Progenitor cell of endocrine pancreas (in vitro differentiated cells): ENCODE measurements at places on chromosomes 13 and 19. TPM values are rescaled to one million over a fixed set of nuclear protein-coding genes. Genes with fewer than 3 reads are reported as not detected.

DNA sequence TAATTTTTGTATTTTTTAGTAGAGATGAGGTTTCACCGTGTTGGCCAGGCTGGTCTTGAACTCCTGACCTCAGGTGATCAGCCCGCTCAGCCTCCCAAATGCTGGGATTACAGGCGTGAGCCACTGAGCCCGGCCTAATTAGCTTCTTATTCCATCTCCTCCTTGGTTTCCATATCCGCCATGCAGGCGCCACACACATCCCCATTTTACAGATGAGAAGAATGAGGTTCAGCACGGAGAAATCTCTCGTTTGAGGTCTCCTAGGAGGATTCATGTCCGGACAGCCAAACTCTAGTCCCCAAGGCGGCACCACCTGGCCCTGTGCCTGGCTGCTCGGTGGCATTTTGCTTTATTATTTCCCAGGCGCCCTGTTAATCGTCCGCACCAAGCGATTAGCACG is 46.2 kb upstream of the PTPRS start:
- H3K27me3 ChIP-seq: peaks cover 54% of the 10 kb centered on the region
- peaks cover 3% of the 10 kb centered on the region for H3K36me3 ChIP-seq
- DNase-seq: no peak
- H3K4me1 ChIP-seq: no peaks in the 10 kb centered on the region
- no peak overlapping the region for H3K4me3 ChIP-seq
- no peak overlapping the region for H3K27ac ChIP-seq

DNA sequence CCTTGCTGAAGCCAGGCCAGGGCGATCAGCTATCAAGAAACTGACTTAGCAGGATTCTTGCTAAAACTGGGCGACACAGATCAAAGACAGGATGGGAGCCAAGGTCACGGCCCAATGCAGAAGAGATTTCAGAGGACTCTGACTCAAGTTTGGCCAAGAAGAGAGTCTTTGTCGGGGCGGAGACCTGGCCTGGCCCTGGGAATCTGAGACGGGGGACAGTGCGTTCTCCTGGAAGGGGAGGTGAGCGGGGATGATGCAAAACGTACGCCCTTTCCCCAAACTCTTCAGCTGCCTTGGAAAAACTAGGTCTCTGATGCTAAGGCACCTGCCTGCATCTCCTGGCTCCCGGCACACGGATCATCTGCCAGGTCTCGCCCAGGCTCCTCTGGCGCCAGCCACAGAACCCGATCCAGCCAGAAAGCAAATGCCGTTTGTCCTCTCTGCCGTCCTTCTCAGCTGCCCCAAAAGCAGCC is 9.8 kb downstream of the MVB12A start:
- no peak for DNase-seq
- no peaks in the 10 kb centered on the region for H3K27me3 ChIP-seq
- no peaks in the 10 kb centered on the region for H3K36me3 ChIP-seq
- H3K27ac ChIP-seq: no peak overlapping the region
- H3K4me3 ChIP-seq: no peak overlapping the region
- H3K4me1 ChIP-seq: no peaks in the 10 kb centered on the region

The ZNF616 gene
- 24.0 and 28.5 TPM in 2 replicates for total RNA-seq

DNA sequence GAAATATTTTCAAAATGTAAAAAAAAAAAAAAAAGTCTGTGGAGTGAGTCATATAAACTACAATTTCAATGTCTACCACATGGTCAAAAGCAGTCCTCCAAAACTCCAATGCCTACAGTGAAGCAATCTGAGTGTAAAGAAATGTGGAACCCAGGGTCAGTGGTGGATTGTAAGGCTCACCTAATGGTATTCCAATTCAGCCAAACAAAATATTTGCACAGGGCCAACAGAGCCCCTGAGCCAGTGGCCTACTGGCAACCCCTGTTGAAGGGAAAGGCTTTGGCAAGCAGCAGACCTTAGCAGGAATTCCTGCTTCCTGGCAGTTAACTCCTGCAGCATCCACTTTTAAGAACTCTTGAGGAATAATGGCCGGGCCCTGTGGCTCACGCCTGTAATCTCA is 3.4 kb downstream of the DNMT1 start:
- DNase-seq: no peak
- no peak overlapping the region for H3K27ac ChIP-seq
- peaks cover 7% of the 10 kb centered on the region for H3K4me1 ChIP-seq
- no peak overlapping the region for H3K4me3 ChIP-seq
- no peaks in the 10 kb centered on the region for H3K36me3 ChIP-seq

DNA sequence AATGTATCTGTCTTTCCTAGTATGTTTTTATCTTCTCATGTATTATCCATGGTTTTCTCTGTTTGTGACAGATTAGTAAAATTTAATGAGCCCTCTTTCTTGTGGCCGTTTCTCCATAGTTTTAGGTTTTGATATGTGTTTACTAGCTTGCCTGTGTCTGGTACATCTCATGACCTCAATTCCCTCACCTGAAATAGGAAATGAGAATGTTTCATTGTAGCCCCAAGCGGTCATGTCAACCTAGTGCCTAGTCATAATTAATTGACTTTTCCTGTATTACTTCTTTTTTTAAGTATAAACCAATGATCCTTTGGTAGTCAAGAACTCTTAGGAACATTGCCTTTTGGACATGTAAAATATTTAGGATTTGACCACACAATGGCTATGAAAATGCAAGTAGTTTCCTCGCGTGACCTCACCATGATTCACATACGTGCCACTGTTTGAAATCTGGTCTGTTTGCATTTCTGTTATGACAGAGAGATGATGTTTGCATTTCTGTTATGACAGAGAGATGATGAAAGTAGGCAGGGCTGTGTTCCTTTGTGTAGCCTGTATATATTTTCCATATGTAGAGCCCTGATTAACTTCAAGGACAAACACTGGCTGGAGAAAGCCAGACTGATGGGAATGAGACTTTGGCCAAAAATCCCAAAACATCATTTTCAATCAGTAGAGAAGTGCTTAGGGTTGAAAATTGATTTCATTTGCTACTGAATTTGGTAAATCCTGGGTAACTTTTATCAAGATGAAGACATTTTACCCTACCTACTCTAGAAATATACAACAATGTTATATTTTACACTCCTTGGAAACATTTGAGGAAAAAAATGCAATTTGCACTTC is 104.8 kb downstream of the TNFRSF19 start:
- no peak for DNase-seq
- no peak overlapping the region for H3K4me3 ChIP-seq
- no peak overlapping the region for H3K27ac ChIP-seq
- peaks cover 12% of the 10 kb centered on the region for H3K36me3 ChIP-seq

The PLK5 gene
- 0.26 and 0.38 TPM in 2 replicates for total RNA-seq

The DPY19L3 gene
- 205 and 213 TPM in 2 replicates for total RNA-seq

- no peak for DNase-seq
- peaks cover 2% of the 10 kb centered on the region for H3K27me3 ChIP-seq
- H3K4me3 ChIP-seq: no peak overlapping the region
- H3K27ac ChIP-seq: no peak overlapping the region
- H3K4me1 ChIP-seq: no peaks in the 10 kb centered on the region
- H3K36me3 ChIP-seq: no peaks in the 10 kb centered on the region
These were observed 104.7 kb upstream of the KL start for GRCh38 chr13:32911506-32911905.

DNA sequence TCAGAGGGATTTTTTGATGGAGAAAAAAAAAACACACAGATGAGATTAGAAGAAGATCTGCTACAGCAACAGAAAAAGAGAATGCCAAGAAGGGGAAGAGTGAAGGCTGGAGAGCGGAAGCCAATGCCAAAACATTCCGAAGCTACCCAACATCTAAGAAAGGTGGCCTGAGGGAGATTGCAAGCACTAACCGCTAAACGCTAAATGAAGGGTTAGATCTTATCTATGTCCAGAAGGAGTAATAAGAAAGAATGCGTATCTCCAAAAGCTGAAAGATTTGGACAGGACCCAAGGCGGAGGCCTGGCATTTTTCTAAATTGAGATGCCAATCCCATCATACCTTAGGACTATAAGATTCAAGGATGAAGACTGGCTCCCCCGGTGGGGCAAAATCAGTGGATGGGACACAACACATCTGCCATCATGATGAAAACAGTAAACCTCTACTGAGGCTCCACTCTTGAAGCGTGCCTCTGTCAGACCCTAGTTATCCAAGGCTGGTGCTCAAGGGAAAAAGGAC is 15.6 kb upstream of the HMGB1 start:
- H3K4me3 ChIP-seq: no peak overlapping the region
- no peaks in the 10 kb centered on the region for H3K36me3 ChIP-seq
- no peak overlapping the region for H3K27ac ChIP-seq
- peaks cover 24% of the 10 kb centered on the region for H3K4me1 ChIP-seq

The PEX11G gene
- total RNA-seq: 5.5 and 6.1 TPM in 2 replicates

DNA sequence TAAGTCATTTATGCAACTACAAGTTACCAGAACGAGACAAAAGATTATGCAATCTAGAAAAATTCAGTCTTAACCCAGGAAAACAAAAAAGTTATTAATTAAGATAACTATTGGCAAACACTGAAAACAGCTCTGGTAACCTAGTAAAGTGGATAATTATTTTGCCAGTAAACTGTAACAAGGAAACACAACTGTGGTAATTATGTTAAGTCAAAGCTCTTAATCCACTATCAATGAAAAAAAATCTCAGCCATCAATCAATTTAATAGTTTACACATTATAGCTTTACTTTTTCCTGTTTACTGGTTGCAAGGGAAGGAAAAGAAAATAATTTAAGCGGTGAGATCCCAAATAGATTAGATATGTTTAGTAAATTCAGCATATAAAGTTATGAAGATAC is 11.2 kb downstream of the EXOSC8 start:
- peaks cover 10% of the 10 kb centered on the region for H3K4me1 ChIP-seq
- H3K36me3 ChIP-seq: peaks cover 41% of the 10 kb centered on the region
- H3K27me3 ChIP-seq: no peaks in the 10 kb centered on the region
- no peak for DNase-seq

The KIR3DL1 gene
- not detected in 2 replicates for total RNA-seq
